ENCODE measurements at places on chromosomes 2 and 18. TPM values are rescaled to one million over a fixed set of nuclear protein-coding genes. Genes with fewer than 3 reads are reported as not detected.

DNA sequence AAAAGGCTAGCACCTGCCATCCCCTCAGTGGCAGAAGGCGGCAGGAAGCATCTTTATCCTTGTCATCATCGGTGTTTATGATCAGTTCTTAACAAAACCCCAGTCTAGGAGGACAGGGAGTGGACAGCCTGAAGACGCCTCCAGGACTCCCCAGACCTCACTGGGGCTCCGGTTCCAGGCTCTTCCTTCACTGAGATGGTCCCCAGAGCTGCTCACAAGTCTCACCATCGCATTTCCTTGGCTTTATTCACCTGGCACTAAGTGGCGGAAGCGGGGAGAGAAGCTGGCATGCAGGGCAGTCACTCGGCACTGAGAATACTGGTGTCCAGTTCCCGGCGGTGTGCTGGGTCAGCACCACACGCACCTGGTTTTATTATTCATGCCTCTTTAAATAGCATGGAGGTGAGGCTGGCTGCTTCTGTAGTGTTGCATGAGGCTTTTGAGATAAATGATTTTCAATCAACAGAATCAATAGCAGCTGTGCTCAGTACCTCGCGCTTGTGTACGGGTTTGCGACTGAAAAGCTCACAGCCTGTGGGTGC lies 68.7 kb downstream of the CABLES1 start:
- ATAC-seq: no peak

GRCh38 chr2:137535897-137536296 lies 428.4 kb upstream of the HNMT start:
- ATAC-seq: no peak

- no peak for ATAC-seq
Measured at GRCh38 chr2:113894156-113894743, 4.4 kb downstream of the ACTR3 start.

- ATAC-seq: no peak
Measured at GRCh38 chr18:58934356-58934755, 69.7 kb downstream of the ZNF532 start.

GRCh38 chr2:176744146-176744545 lies 468.4 kb upstream of the HNRNPA3 start:
- ATAC-seq: peak; percentile 6

- ATAC-seq: no peak
Measured at GRCh38 chr18:54532962-54533361, 58.1 kb upstream of the DYNAP start.

DNA sequence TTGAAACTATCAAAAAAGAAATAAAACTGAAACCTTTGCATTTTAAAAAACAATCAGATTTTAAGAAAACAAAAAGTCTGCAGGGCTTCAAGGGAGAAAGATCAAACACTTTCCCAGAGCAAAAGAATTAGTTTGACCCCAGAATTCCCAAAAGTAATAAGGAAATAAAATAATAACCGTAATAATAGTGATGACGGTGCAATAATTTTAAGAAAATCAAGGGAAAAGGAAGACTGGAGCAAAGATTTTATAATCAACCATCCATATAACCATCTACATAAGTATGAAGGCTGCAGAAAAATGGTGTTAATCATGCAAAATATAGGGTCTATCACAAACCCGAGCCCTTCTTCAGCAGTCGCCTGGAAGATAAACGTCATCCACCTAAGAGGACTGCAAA lies 634.8 kb downstream of the GALR1 start:
- ATAC-seq: no peak

DNA sequence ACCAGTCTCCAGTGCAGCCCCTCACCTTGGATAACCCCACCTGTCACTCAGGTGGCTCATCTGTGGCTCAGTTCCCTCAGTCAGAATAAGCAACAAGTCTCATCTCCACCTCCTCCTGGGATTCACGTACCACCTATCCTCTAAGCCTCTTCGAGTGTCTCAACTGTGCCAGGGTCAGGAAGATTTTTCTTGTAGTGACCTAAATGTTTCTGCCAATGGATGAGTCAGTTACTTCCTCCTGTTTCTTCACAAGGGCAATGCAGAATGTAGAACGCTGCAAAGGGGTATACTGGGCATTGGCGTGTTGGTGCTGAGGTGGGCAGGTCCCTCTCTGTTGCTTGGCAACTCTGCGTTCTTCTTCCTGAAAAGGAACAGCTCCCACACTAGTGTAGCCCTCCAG lies 213.3 kb upstream of the CXCR4 start:
- no peak for ATAC-seq

DNA sequence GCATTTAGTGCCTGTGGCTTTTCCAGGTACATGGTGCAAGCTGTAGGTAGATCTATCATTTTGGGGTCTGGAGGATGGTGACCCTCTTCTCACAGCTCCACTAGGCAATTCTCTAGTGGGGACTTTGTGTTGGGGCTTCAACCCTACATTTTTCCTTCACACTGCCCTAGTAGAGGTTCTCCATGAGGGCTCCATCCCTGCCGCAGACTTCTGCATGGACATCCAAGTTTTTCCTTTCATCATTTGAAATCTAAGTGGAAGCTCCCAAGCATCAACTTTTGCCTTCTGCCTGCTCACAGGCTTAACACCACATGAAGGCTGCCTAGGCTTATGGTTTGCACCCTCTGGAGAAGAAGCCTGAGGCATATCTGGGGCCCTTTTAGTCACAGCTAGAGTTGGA lies 492.7 kb downstream of the PIK3C3 start:
- ATAC-seq: no peak

DNA sequence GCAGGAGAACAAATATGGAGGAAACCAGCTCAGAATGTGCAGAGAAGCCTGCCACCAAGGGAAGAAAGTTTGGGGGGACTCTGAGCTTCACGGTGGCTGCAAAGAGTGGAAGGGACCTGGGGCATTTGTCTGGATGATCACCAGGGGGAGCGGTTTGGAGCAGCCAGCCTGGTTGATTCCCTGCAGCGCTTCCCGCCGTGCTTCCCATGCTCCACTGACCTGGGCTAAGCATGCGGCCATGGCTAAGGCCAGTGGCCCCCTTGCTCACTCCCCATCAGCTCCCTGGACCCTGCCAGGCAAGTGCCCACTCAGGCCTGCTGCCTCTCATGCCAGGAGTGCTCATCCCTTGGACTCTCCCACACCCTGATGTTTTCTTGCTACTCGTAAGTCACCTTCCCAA lies 27.0 kb downstream of the NTSR2 start:
- no peak for ATAC-seq

DNA sequence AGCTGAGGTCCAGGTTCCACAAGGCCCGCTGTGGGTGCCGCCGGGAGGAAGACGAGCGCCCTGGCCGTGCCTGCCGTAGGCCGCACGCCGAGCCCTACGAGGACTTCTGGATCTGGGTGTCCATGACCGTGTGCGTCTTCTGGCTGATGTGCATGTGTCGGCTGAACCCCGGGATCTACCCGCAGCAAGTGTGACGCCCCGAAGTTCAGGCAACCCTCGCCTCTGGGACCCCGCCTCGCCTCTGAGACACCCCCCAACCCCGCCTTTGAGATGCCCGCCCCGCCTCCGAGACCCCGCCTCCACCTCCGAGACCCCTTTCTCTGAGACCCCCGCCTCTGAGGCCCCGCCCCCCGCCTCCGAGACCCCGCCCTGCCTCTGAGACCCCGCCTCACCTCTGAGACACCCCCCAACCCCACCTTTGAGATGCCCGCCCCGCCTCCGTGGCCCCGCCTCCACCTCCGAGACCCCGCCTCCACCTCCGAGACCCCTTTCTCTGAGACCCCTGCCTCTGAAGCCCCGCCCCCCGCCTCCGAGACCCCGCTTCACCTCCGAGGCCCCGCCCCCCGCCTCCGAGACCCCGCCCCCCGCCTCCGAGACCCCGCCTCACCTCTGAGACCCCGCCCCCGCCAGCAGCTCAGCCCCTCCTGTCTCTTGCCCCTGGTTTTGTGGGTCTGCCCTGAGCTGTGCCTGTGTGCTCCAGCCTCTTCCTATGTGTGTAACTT lies 3.7 kb downstream of the RTP5 start:
- ATAC-seq: no peak

DNA sequence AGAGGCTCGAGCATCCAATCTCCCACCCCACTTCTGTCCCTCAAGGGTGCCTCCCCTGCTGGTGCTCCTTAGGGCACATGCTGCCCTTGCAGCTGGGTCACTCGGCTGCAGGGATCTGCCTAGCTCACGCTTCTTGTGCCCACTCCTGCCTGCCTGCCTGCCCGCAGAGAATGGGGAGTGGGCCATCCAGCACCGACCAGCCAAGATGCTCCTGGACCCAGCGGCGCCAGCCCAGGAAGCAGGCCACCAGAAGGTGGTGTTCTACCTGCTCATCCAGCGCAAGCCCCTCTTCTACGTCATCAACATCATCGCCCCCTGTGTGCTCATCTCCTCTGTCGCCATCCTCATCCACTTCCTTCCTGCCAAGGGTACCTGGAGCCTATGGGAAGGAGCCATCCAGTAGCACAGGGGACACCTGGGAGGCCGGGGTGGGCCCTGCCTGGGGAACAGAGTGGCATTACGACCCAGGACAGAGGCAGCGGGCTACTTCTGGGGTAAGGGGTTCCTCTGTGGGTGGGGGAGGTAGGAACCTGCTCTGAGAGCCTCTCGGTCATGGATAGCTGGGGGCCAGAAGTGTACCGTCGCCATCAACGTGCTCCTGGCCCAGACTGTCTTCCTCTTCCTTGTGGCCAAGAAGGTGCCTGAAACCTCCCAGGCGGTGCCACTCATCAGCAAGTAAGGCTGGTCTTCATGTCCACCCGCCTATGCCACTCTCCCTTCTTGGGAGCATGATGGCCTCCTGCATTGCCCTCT lies 3.4 kb downstream of the CHRNG start:
- no peak for ATAC-seq

GRCh38 chr18:13710414-13710831 lies 15.9 kb downstream of the FAM210A start:
- ATAC-seq: no peak

DNA sequence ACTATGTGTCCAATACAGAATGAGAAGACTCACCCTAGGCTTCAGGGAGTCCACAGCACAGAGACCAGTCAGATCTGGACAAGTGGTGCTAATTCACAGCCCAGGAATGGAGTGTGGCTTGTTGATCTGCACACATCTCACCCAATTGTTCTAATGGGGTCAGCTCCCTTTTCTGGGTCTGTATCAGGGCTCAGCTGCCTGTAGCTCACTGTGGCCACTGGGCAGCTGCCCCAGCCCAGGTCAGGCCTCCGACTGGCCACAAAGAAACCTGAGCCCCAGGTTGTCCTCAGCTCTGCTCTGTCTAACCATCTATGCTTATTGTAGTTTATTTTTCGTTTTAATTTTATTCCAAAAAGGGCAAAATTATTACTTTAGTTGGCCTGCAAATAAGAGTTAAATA lies 202.3 kb upstream of the RAB6C start:
- ATAC-seq: no peak

- peak; percentile 52 for ATAC-seq
Measured at GRCh38 chr2:226671141-226671676, 128.4 kb downstream of the IRS1 start.

- ATAC-seq: peak; percentile 99
Measured at GRCh38 chr2:203900253-203900652, 32.7 kb downstream of the CTLA4 start.

- ATAC-seq: no peak
Measured at GRCh38 chr2:62744603-62745002, 39.1 kb downstream of the EHBP1 start.

- no peak for ATAC-seq
Measured at GRCh38 chr18:37440206-37440605, 125.4 kb downstream of the CELF4 start.

- ATAC-seq: no peak
Measured at GRCh38 chr18:46260016-46260878, 156.1 kb downstream of the HAUS1 start.

DNA sequence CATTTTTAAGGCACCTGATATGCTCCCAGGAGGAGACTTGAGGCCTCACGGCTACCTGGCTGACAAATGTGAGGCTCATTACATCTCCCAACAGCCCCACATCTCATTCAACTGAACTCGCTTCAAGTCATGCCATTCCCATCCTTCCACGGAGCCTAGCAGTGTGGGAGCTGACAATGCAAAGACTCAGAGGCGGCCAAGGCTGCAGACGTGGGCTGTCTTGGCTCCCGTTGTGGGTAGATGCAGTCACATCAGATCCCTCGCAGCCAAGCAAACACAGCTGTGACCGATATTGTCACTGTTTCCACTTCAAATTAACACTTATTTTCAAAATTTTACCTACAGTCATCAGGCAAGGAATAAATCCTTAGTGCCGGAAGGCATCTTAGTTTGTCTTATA lies 64.0 kb upstream of the TRIB2 start:
- ATAC-seq: no peak

GRCh38 chr2:43288417-43289305 lies 62.3 kb upstream of the ZFP36L2 start:
- no peak for ATAC-seq

- ATAC-seq: no peak
Measured at GRCh38 chr2:83595121-83595690, 863.9 kb downstream of the SUCLG1 start.

GRCh38 chr2:59528525-59528924 lies 1024.9 kb downstream of the BCL11A start:
- ATAC-seq: no peak

DNA sequence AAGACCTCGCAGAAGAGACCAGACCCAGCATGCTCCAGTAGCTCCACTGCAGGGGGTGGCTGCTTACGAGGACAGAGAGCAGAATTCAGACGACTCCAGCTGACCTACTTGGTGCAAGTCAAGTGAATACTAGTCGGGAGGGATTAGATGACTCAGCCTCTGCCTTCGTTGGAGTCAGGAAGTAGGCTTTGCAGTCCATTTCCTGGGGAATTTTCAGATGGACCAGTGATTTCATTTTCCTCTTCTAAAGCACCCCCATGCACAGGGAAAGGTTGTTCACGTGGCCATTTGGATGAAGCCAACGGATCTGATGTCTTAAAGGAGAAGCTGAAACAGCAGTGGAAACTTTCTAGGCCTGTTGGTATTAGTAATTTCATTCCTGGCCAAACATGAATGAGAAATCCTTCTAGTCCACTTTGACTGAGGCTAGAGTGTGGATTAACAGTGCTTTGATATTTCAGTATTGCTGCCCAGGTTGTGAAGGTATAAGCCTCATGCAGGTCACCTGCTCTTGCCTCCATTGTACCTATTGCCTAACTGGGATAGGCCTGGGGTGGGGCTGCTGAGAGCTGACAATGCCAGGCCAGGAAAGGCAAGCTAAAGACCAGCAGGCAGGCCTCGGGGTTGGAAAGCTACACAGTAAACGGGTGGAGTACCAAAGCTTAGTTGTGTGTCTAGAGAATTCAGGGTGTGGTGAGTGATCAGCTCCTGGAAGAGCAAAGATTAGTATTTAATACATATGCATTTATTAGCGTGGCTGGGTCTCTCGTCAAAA lies 117.6 kb upstream of the FOSL2 start:
- ATAC-seq: peak; percentile 10

GRCh38 chr2:24691806-24692205 lies 101.4 kb downstream of the PTRHD1 start:
- no peak for ATAC-seq

The GPBAR1 gene
- 0.49 TPM for total RNA-seq

The LGALSL gene
- 15.1 TPM for total RNA-seq

The PSMA8 gene
- total RNA-seq: not detected

The DSC1 gene
- total RNA-seq: 1.1 TPM

The RAB11FIP5 gene
- 16.1 TPM for total RNA-seq

The SOWAHC gene
- total RNA-seq: 3.2 TPM

The ATG16L1 gene
- 21.0 TPM for total RNA-seq

The CLEC4F gene
- 0.36 TPM for total RNA-seq

The CKAP2L gene
- 1.6 TPM for total RNA-seq

The SOX11 gene
- 116 TPM for total RNA-seq

The CCDC148 gene
- 0.86 TPM for total RNA-seq

The MYO5B gene
- total RNA-seq: 1.1 TPM

Measured in motor neuron (in vitro differentiated cells).